ENCODE measurements at places on chromosomes 13 and 19.

DNA sequence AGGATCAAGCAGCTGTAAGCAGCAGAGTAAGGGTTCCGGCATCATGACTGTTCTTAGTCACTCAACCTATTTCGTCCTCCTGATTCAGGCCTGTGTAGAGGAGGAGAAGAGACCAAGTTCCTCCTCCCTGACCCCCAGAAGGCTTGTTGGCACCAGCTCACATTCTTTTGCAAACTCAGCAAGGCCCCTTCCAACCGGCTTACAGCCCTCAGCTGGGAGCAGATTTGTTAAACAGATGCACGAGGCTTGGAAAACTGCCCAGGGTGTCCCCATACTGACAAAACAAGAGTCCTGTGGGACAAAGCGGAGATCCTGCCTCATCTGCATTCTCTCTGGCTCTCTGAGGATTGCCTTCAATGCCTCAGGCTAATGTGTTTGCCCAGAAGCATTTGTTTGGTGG lies 113.2 kb upstream of the SOX21 start:
- no peak for DNase-seq

DNA sequence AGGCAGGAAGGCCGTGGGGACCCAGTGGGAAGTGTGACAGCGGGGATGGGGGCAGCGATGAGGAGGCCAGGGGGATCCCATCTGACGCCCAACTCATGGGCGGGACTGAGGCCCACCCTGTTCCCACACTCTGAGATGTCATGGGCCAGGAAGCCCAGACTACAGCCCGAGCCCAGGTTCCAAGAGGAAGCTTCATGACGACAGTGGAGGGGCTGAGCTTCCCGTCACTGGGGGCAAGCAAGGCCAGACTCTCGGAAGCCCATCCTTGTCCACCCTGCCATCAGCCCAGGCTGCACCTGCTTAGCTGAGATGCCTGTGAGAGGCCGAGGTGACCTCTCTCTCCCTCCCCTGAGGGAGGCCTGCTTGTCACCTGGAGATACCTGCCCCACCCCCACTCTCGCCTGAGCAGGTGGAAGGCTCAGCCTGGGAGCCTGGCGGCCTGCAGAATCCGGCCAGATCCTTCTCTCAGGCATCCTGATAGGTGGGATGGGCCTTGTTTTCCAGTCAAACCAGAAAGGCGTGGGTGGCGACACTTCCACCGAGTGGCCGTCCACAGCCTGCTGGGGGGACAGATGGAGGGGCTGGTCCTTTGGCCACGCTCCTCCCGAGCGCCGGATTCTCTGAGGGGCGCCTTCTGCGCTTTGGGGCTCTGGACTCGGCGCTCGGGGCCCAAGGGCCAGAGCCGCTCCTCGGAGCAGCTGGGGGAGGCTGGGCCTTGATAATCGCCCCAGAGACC lies 4.8 kb downstream of the ZBTB7A start:
- no peak for DNase-seq

DNA sequence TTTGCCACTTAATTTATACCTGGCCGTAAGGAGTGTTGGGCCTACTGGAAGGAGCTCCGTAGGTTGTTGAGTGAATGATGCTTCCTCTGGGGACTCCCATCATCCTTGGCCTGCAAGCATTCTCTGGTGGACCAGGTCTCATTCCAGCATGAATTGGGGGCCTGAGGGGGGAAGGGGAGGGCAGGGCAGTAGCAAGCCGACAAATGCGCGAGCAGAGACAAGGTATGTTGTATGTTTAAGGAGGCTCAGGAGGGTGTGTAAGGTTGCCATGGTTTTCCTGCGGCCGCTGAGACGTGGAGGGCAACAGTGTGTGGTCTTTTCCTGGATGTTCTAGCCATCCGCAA lies 749 bp downstream of the ZNF264 start:
- no peak for DNase-seq

DNA sequence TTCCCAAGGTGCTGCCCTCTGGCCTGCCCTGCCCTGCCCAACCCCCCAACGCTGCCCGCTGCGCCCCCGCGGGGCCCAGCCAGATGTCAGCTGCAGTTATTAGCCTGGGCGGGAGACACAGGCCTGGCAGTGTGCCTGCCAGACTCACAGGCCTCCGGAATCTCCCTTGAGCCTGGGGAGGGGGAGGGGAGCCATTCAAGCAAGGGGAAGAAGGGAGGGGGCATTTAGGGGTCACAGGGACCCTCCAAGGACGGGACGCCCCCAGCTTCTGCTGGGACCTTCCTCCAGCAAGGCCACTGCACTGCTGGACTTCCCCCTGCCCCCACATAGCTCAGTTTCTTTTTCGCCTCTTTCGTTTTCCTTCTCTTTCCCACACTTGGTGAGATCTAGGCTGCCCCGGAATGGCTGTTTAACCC lies 2.6 kb upstream of the JUNB start:
- DNase-seq: no peak

- DNase-seq: no peak
Observed at GRCh38 chr19:48728911-48729664, 9.6 kb upstream of the MAMSTR start.

DNA sequence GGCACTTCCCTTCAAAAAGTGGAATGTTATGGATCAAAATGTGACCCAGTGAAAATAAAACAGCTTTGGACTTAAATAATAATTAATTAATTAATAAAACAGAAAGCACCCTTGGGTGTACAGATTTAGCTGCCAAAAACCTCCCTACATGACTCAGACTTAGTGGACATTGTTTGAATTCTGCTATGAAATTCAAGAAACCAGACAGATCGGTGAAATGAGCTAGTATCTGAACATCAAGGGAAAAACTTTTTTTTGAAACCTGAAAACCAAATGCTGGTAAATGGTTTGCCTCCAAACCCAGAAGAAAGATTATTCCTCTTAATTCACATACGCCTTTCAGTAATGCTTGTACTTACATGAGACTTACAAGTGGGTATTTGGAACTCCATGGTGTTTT lies 33.5 kb downstream of the SOX21 start:
- no peak for DNase-seq

DNA sequence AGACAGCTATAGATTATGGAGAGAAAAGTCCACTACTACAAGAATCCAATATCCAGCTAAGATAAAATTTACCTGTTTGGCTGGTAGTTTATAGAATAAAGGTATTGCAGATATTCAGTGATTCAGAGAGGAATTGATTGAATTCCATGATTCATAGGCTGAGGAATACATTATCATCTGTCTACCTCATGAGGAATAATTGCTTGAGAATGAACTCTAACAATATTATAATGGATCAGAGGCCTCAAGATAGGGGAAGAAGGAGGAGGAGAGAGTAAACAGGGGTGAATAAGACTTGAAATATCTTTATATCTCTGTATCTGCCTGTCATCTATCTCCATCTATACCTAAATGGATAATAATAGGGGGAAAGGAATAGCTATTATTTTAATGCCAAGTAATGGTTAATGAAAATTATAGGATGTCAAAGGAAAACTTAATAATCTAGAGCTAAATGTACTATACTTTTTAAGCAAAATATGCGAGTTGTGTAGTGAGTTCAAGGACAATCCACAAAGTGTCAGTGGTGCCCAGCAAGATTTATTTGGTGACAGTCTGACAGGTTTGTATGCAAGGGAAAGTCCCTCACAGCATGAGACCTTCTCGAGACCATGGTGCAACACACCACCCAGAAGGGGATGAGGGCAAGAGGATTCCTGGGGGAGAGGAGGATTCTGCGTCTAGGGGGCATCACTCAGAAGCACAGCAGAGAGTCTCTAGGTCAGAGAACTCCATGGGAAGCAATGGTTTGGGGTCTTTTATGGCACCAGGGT lies 224.5 kb downstream of the GPC5 start:
- DNase-seq: no peak

GRCh38 chr19:16025108-16026101 lies 50.9 kb upstream of the TPM4 start:
- no peak for DNase-seq

Data from GM12891 (cell line).